Esophagus muscularis mucosa (tissue), 4 donors: ENCODE measurements at places on chromosomes 5 and 9. TPM values are rescaled to one million over a fixed set of nuclear protein-coding genes. Genes with fewer than 3 reads are reported as not detected.
A peak's percentile ranks its signal among the peaks of the same experiment; 100 is the strongest.

The GHR gene
- 7.1 TPM for total RNA-seq

DNA sequence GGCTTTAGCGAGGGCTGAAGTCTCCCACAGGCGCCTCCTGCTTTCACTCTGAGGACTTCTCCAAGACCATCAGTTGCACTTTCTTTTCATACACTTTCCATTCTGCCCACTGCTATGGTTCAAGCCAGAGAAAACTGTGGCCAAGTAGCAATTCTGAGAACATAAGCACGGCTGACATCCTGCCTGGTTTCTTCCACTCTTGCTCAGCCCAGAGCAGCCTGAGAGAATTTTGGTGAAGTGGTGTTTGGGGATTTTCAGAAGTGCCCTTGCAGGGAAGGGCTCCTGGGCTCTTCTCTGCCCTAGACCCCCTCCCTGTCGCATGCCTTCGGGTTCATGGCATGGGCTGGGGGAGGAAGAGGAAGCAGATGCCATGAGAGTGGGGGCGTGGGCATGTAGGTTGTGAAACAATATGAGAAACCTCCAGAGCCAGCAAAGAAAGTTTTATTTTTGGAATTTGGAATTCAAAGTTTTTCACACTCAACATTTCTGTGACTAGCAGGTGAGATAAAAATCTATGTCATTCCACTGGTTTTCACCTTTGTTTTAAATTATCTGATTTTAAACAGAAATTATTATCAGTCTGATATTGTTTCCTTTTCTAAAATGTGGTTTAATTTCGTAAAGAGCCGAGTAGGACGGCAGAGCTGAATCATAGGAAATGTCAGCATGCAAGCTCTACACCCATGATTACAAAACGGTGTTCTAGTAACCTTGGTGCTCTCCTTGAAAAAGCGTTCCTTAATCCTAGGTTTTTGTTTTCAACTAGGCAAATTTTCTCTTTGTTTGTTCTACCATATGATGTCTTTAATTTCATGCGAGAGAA is 27.8 kb upstream of the TNFSF8 start:
- DNase-seq = no peak
- no peak overlapping the region for H3K4me3 ChIP-seq
- H3K27me3 ChIP-seq = no peaks in the 10 kb centered on the region
- H3K27ac ChIP-seq = peak overlapping the region; percentile 23
- no peaks in the 10 kb centered on the region for H3K36me3 ChIP-seq
- H3K4me1 ChIP-seq = no peaks in the 10 kb centered on the region

- no peaks in the 10 kb centered on the region for H3K4me1 ChIP-seq
- H3K27me3 ChIP-seq = no peaks in the 10 kb centered on the region
- DNase-seq = no peak
- no peak overlapping the region for H3K27ac ChIP-seq
Measured at GRCh38 chr5:23089286-23089685, 236.1 kb upstream of the CDH12 start.

- no peaks in the 10 kb centered on the region for H3K27me3 ChIP-seq
- H3K36me3 ChIP-seq = no peaks in the 10 kb centered on the region
- DNase-seq = no peak
Measured at GRCh38 chr9:24936117-24936516, 390.4 kb upstream of the IZUMO3 start.

DNA sequence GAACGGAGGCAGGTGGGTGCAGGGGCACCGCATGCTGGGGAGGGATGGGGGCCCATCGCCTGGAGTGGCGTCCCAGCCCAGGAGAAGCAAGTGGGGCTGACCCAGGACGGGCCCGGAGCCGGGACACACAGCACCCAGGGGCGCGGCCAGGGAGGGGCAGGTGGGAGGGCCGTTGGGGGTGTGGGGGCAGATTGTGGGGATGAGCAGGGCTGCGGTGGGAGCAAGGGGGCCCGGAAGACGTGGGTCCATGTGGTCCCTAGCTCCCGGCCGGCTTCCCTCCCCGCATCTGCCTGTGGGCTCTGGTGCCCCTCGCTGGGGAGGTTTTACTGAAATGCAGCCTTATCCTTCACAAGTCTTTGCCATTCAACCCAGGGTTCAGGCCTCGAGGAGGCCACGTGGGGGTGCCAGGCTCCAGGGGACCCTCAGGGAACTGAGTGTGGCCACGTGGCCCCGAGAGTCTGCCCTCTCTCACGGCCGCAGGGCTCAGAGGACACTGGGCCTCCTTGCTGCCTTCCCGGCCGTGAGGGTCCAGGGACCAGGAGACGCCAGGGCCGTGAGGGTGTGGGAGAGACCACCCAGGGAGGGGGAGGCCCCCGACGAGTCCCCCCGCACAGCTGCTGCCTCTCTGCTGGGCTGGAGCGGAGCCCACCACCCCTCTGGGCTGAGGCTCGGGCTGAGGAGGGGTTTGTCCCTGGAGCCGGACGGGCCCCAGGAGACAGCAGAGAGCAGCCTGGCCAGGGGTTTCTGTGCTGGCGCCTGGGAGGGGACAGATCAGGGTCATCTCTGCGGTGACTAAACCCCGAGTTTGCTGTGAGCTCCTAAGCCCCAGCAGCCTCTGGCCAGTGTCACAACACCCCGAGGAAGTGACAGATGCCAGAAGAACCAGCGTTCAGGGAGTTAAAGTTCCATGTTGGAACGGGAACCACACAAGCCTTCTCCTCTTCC is 35.2 kb downstream of the SLC9A3 start:
- H3K27ac ChIP-seq = no peak overlapping the region
- H3K27me3 ChIP-seq = peaks cover 7% of the 10 kb centered on the region
- DNase-seq = no peak
- no peaks in the 10 kb centered on the region for H3K4me1 ChIP-seq

The IFNA13 gene
- total RNA-seq = not detected

- peaks cover 47% of the 10 kb centered on the region for H3K4me1 ChIP-seq
- H3K36me3 ChIP-seq = no peaks in the 10 kb centered on the region
- peaks cover 23% of the 10 kb centered on the region for H3K27me3 ChIP-seq
- H3K4me3 ChIP-seq = no peak overlapping the region
- no peak for DNase-seq
- H3K27ac ChIP-seq = peak overlapping the region; percentile 52
Measured at GRCh38 chr9:131271506-131271931, 4.8 kb downstream of the FAM78A start.

- H3K4me1 ChIP-seq = no peaks in the 10 kb centered on the region
- no peak for DNase-seq
Measured at GRCh38 chr5:2306711-2307110, 424.0 kb upstream of the IRX4 start.

- H3K36me3 ChIP-seq = peaks cover 13% of the 10 kb centered on the region
- H3K4me1 ChIP-seq = no peaks in the 10 kb centered on the region
- H3K27ac ChIP-seq = no peak overlapping the region
- H3K4me3 ChIP-seq = no peak overlapping the region
- H3K27me3 ChIP-seq = no peaks in the 10 kb centered on the region
Measured at GRCh38 chr9:83794051-83794450, 23.5 kb downstream of the GKAP1 start.

The RASGEF1C gene
- 2.5 TPM for total RNA-seq

DNA sequence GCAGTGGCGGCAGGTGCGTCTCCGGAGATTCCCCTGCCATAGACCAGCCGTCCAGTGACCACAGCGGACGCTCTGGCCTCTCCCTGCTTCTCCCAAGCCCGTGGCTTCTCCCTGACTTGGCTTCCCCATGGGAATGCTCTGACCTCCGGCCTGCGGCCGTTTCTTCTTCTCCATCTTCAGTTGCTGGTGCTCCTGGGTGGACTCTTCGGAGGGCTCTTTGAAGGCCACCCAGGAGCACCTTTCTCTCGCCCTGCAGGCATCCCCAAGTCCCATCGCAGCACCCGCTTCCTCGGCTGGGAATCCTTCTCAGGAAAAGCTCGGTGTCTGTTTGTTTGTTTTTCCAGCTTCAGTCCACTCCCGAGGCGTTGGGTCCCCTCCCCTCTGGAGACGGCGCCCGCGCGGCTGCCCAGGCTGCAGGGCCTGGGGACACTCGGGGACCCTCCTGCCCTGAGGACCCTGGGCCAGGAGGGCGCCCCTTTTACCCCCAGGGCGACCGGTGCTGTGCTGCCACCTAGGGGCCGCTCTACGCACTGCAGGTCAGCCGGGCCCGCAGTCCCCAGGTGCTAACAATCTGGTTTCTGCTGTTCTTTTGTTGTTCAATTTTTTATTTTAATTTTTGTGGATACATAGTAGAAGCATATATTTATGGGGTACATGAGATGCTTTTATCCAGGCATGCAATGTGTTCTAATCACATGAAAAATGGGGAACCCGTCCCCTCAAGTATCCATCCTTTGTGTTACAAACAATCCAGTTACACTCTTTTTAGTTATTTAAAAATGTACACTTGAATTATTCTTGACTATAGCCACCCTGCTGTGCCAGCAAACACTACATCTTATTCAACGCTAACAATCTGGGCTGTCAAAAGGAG is 197.9 kb upstream of the ADAMTS16 start:
- H3K27me3 ChIP-seq = no peaks in the 10 kb centered on the region
- H3K27ac ChIP-seq = no peak overlapping the region
- H3K4me1 ChIP-seq = no peaks in the 10 kb centered on the region

The GPX3 gene
- total RNA-seq = 1,165 TPM

DNA sequence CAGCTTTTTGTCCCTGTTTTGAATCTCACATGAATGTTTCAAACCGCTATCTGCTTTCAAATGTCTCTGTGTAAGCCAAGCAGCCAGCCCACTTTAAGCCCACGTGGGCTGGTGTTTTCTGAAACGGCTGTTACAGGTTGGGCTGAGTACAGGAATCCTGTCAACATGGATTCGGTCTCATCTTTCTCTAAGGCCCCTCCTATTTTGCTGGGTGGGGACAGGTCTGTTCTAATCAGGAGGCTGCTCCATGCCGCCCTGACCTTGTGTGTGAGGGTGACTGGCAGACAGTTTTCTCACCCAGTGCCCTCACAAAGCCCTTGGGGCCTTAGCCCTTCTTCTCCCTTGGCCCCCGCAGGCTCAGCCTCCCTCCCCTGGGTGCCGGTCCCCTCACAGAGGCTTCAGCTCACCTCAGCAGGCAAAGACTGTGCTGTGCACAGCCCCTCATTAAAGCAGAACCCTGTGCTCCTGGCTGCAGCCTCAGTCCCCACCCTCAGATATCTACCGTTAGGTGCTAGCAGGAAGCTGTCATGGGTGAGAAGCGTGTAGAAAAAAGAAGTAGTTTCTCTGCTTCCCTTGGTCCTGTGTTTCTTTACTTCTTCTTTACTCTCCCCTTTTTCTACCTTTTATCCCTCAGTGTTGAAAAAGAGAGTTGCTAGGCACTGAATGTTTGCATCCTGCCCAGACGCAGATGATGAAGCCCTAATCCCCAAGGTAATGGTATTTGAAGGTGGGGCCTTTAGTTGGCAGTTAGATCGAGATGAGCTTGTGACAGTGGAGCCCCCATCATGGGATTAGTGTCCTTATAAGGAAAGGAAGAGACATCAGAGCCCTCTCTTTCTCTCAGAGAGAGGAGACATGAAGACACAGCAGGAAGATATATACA is 205.7 kb downstream of the ADAMTS12 start:
- H3K4me3 ChIP-seq = no peak overlapping the region
- no peak overlapping the region for H3K27ac ChIP-seq
- peaks cover 27% of the 10 kb centered on the region for H3K4me1 ChIP-seq
- H3K36me3 ChIP-seq = no peaks in the 10 kb centered on the region
- DNase-seq = no peak
- no peaks in the 10 kb centered on the region for H3K27me3 ChIP-seq

The GAPT gene
- total RNA-seq = 3.3 TPM

GRCh38 chr9:89366711-89367110 is 48.4 kb downstream of the SECISBP2 start:
- no peak overlapping the region for H3K4me3 ChIP-seq
- H3K4me1 ChIP-seq = no peaks in the 10 kb centered on the region
- no peak overlapping the region for H3K27ac ChIP-seq
- DNase-seq = no peak

DNA sequence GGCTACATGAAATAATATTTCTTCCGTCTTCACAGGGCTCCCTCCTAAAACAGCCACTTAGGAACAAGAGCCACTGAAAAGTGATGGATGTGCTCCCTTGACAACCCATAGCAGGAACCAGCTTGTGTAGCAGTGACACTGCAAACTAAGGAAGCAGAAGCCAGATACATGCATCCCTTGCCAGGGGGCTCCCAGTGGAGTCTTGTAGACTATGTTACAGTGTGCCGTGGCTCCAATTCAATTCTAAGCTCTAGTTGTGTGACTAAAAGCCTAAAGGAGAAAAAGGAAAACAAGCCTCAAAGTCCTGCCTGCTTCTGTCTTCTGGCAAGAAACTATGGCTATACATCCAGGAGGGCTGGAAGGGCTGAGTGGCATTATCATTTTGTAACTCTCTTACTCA is 12.2 kb upstream of the TAF1L start:
- H3K4me3 ChIP-seq = no peak overlapping the region
- H3K27me3 ChIP-seq = no peaks in the 10 kb centered on the region
- H3K27ac ChIP-seq = no peak overlapping the region
- H3K36me3 ChIP-seq = no peaks in the 10 kb centered on the region
- DNase-seq = no peak
- no peaks in the 10 kb centered on the region for H3K4me1 ChIP-seq

The PCDHA4 gene
- total RNA-seq = 0.45 TPM

DNA sequence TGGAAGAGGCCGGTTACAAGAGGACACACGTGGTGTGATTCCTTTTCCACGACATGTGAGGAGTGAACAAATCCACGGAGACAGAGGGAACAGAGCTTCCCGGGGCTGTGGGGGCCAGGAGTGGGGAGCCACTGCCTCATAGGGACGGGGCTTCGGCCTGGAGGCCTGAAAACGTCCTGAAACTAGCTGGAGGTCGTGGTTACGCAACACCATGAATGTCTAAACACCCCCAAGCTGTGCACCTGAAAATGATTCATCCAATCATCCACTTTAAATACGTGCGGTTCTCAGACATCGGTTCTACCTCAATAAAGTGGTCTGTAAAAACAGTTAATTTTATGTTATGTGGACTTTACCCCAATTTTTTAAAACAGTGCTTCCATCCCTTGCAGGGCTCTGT is 65.3 kb upstream of the PPP1R26 start:
- no peaks in the 10 kb centered on the region for H3K27me3 ChIP-seq
- no peak overlapping the region for H3K27ac ChIP-seq
- H3K4me1 ChIP-seq = peaks cover 7% of the 10 kb centered on the region
- no peak overlapping the region for H3K4me3 ChIP-seq

GRCh38 chr5:35902046-35902672 is 36.3 kb downstream of the CAPSL start:
- no peaks in the 10 kb centered on the region for H3K4me1 ChIP-seq
- H3K36me3 ChIP-seq = no peaks in the 10 kb centered on the region
- H3K27ac ChIP-seq = no peak overlapping the region
- H3K4me3 ChIP-seq = no peak overlapping the region
- H3K27me3 ChIP-seq = no peaks in the 10 kb centered on the region
- no peak for DNase-seq

DNA sequence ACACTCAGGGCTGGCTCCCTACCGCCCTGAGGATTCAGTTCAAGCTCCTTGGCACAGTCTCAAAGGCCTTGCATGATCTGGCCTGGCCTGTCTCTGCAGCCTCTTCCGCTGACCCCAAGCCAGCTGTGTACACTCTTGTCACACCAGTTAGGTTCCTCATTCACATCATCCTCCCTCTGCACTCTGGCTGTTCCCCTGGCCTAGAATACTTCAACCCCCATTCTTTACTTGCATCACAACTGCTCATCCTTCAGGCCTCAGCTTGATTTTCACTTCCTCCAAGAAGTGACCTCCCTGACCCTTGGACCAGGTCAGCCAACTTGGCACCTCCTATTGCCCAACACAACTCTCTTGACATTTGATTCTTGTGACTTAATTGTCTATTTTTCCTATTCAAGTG is 18.9 kb upstream of the PFDN1 start:
- no peaks in the 10 kb centered on the region for H3K36me3 ChIP-seq
- peaks cover 43% of the 10 kb centered on the region for H3K4me1 ChIP-seq
- H3K27me3 ChIP-seq = no peaks in the 10 kb centered on the region
- no peak overlapping the region for H3K4me3 ChIP-seq
